ENCODE measurements at places on chromosomes 2 and 18. TPM values are rescaled to one million over a fixed set of nuclear protein-coding genes. Genes with fewer than 3 reads are reported as not detected.

HSBP1L1 gene
- total RNA-seq, result 13.2 TPM

TTN gene
- total RNA-seq, result under 0.01 TPM

CAPN14 gene
- not detected for total RNA-seq

EDAR gene
- total RNA-seq, result 0.02 TPM

GALNT13 gene
- 10.0 TPM for total RNA-seq

INO80C gene
- 23.0 TPM for total RNA-seq

CRIM1 gene
- 104 TPM for total RNA-seq

NEB gene
- total RNA-seq, result 0.17 TPM

DLX2 gene
- 0.37 TPM for total RNA-seq

MFSD2B gene
- 0.36 TPM for total RNA-seq

EPAS1 gene
- 108 TPM for total RNA-seq

FAM124B gene
- total RNA-seq, result 0.06 TPM

EMILIN1 gene
- total RNA-seq, result 0.39 TPM

SLC19A3 gene
- 3.1 TPM for total RNA-seq

LBX2 gene
- total RNA-seq, result 3.5 TPM

TXNDC9 gene
- total RNA-seq, result 50.3 TPM

TLX2 gene
- 0.30 TPM for total RNA-seq

PTPRM gene
- 30.4 TPM for total RNA-seq

MYO7B gene
- 0.23 TPM for total RNA-seq

ADGRF3 gene
- total RNA-seq, result not detected

RAB17 gene
- total RNA-seq, result 0.38 TPM

SLC5A7 gene
- total RNA-seq, result not detected

PIKFYVE gene
- 7.5 TPM for total RNA-seq

MAP3K19 gene
- total RNA-seq, result not detected

CCBE1 gene
- 10.6 TPM for total RNA-seq

MYO5B gene
- total RNA-seq, result 11.8 TPM

DSG4 gene
- not detected for total RNA-seq

FANCL gene
- 25.9 TPM for total RNA-seq

HTR2B gene
- total RNA-seq, result not detected

RASGRP3 gene
- 1.2 TPM for total RNA-seq

SCG2 gene
- total RNA-seq, result 1.4 TPM

MOGAT1 gene
- total RNA-seq, result not detected

KANSL3 gene
- 32.2 TPM for total RNA-seq

DES gene
- not detected for total RNA-seq

POTEC gene
- total RNA-seq, result not detected

Data from A549 treated with RU486 at 1 μM for 4 hours (cell line).